Stimulated activated CD4-positive, alpha-beta T cell treated with anti-CD3 and anti-CD28 coated beads, Interleukin-12 subunit alpha, Interleukin-12 subunit beta, amount 100 ng/mL, for 24 hours (primary cell): ENCODE measurements at places on chromosomes 2 and 18.

- DNase-seq, result no peak
Measured at GRCh38 chr2:33166287-33166881, 219.6 kb downstream of the LTBP1 start.

DNA sequence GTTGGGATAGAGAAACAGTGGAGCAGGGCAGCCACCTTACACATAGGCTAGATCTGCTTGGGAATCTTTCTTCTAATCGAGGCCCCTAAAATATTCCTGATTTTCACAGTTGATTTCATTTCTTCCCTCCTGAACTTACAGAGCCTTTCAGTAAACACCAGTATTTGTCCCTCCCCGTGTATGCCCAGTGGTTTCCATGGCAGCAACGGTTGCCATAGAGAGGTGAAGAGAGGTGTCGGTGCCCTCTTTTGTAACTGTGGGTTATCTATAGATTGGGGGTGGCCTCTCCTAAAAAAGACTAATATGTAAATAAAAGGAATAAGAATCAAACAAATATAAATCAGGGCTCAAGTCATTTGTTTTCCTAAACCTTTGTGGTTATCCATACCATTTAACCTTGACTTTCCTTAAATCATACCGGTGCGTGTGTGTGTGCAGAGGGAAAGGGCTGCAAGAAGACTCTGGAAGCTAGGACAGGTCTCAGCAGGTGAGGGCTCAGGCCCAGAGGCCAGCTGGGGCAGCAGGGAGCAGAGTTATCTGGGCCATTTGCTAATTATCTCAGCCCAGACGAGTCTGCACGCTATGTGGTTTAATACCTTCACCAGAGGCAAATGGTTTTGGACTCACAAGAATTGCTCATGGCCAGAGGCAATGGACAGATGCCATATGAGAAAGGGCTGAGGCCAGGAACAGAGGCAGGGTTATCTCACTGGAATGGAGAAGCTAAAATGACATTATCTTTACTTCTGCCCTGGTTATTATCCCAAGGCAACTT is 35.5 kb downstream of the LIPG start:
- DNase-seq, result no peak

DNA sequence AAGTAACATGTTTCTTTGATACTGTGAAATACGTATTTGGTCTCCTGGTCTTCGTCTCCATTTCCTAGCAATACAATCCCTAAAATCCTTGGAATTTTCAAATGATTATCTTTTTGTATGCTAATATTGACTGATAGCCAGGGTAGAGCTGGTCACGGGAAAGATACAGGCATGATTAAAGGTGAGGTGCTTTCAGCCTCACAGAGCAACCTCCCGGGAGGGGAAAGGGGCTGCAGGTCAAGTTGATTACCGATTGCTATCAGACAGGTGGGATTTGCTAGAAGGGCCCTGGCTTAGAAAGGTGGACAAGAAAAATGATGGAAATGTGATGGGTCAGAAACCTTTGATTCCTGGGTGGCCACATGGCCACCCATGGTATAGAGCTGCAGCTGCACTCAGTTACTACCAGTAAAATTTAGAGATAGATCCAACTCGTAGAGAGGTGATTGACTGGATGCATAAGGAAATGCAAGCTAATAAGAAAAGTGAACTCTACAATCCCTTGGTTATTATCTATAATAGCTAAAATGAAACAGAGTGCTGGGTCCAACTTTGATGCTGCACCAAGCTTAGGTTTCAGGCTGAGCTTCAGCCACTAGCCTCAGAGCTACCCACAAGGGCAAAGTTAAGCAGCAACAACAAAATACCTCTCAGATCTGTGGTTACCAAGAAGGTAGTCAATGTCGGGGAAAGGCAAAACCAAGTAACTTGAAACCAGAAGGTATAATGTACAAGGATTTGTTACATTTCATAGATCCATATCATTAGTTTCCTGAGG is 15.3 kb downstream of the YPEL5 start:
- DNase-seq, result no peak

DNA sequence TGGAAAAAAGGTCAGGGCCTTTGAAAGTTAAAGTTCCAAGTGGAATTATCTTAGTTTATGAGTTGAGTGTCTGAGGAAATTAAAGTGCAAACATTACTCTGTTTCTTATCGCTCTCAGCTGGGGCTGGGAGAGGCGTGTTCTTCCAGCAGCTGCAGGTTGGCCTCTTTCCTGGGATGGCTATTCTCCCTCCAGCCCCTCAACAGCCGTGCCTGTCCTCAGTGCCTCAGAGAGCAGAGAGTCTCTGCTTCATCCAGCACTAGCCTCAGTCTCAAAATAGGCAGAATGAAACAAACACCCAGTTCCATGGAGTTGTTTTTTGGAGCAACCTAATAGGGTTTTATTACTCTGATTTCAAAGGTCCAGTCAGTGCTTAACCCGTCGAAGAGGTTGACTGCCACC is 298.1 kb downstream of the GALR1 start:
- DNase-seq, result no peak

DNA sequence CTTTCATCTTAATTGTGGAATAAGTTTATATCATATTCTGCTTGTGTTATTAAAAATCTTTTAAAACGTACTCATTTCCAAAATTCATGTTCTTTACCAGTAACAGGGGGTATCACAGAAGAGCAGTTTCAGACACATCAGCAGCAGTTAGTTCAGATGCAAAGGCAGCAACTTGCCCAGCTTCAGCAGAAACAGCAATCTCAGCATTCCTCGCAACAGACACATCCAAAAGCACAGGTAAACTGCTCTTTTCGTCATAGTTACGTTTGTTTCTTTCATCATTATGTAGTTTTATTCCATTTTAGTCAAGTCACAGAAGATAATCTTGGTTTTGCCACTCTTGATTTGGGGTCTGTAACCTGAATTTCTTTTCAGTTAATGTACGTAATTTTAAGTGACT is 93.5 kb upstream of the KIF5C start:
- DNase-seq, result no peak

DNA sequence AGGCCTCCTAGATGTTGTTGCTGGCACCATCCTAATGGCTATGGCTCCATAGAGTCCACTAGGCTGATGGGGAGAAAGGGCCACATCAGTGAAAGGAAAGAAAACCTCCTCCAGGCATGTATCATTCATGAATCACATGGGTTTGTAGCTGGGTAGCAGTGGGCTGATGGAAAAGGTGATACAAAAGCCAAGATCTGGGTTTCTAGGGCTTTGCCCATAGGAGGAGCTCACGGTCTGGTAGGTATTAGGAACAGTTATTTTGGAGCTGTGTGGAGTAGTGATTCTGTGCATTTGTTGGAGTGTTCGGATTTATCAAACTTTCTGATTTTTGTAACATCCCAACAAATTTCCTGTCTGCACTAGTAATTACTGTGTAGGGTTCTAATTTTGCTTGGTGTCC is 259.2 kb downstream of the SLC4A3 start:
- no peak for DNase-seq

- DNase-seq, result no peak
Measured at GRCh38 chr2:233422050-233422639, 67.9 kb downstream of the DGKD start.

DNA sequence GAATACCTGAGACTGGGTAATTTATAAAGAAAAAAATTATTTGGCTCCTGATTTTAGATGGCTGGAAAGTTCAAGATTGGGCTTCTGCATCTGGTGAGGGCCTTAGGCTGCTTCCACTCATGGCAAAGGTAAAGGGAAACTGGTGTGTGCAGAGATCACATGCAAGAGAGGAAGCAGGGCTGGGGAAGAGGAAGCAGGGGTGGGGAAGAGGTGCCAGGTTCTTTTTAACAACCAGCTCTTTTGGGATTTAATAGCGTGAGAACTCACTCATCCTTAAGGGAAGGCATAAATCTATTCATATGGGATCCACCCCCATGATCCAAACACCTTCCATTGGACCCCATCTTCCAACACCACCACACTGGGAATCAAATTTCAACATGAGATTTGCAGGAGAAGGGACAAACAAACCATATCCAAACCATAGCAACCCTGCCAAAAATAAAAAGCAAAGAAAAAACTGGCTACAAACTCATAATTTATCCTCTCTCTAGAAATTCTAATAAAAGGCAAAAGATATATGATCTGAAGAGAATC is 30.4 kb downstream of the PRKRA start:
- DNase-seq, result no peak

- DNase-seq, result no peak
Measured at GRCh38 chr2:10919410-10919770, 7.7 kb downstream of the KCNF1 start.

DNA sequence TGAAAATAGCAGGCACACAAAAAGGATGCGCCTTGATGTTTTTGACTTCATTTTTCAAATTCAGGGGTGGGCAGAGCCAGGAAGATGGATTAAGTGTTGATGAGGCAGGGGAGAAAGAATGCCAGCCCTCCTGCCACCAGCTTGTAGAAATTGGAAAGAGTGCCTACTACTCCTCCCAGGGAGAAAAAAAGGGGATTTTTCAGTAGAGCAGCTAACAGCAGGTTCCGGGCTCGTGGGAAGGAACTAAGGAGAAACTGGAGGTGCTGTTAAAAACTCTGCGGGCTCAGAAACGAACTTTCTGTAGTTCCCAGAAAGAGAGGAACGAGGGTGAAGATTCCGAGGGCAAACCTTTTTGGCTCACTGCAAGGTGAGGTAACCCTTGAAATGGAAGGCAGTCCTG is 100.1 kb upstream of the MCFD2 start:
- DNase-seq, result no peak

- no peak for DNase-seq
Measured at GRCh38 chr2:172993139-172993538, 82.5 kb upstream of the MAP3K20 start.

GRCh38 chr2:178450774-178451525 is at the start of the genes PJVK and PRKRA:
TSS of gene PJVK (plus strand) at chr2:178451378. CDS start at chr2:178453410, 2,032 bp downstream.
TSS of gene PRKRA (minus strand) at chr2:178451175. CDS start at chr2:178451030, 145 bp downstream.
- peak; percentile 94 for DNase-seq

- no peak for DNase-seq
Measured at GRCh38 chr2:120754067-120754960, 18.6 kb downstream of the GLI2 start.

GRCh38 chr18:74994502-74995418 is 214.2 kb downstream of the PTGR3 start:
- no peak for DNase-seq

DNA sequence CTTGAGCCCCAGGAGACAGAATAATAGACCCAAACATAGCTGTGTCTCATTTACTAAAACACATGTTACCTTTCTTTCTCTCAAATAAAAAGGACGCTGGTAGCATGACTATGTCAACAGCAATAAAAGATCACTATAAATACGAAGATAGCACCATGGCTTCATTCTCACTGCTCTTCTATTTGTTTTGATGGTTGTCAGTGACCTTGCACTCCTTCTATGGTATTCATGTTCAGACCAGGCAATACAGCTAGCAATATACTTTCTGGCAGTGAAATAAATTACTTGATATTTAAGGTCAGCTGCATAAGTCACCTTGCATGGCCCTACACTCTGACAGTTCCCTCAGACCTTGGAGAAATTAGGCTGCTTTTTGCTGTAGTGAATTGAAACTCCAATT is 263.2 kb upstream of the CDH7 start:
- no peak for DNase-seq

DNA sequence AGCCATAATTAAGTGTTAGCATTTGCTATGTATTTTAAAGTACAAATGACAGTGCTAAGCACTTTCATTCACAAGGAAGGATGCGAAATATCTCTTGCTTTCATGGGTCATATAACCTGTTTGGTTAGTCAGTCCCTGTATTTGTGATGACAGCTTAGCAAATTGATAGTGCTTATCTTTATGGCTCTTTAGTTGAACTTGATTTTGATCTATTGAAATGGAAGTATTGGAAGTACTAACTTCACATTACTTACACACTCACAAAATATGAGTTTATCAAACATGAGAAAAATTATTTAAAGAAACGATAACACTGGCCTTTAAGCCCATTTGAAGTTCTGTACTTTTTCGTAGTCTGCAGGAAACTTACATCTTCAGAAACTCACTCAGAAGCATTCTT is 97.4 kb upstream of the NEUROD1 start:
- DNase-seq, result no peak

GRCh38 chr2:171317492-171318125 is 116.2 kb downstream of the METTL8 start:
- no peak for DNase-seq

DNA sequence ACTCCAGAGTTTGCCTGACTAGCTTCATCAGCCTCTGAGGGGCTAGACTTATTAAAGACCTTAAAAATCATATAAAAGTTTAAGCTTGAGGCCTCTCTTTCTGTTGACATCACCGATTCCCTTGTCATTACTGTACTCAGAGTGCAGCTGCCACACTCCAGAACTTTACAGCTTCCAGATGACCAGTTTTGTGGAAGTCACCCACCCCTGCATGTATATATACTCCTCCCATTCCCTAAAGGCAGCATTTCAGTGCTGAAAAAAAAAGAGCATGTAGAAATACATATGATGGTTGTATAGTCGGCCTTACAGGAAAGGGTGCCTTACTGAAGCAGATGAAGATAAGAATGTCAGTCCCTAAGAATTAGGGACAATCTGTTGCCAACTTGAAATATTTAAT is 117.3 kb downstream of the FEZ2 start:
- DNase-seq, result no peak

GRCh38 chr2:215409331-215410127 is 26.3 kb downstream of the FN1 start:
- no peak for DNase-seq

DNA sequence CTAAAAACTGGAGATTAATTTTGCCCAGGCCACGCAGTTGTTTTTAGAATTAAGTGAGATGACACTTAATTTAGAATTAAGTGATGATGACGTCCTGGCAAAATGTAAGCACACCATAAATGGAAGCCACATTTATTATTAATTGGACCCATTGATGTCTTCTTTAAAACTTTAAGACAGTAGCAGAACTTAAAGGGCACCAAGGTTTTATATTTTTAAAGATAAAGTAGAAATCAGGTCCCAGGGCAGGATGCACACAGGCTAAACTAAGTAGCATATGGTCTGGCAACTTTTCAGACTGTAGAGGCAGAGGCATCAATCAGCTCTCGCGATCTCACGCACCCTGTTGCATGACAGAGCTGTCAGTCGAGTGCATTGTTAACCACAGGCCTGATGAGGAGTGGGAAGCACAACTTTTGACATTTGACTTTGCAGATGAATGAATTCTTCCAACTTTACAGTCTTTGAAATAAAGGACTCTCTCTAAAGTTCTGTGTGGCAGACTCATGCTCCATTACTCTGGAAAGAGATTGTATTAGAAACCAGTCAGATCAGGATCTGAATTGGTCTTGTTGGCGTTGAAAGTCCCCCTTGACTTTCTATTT is 232.4 kb downstream of the CD226 start:
- no peak for DNase-seq

GRCh38 chr2:160174322-160174721 is 25.8 kb downstream of the ITGB6 start:
- no peak for DNase-seq
